Stimulated activated naive CD8-positive, alpha-beta T cell treated with anti-CD3 and anti-CD28 coated beads, Interleukin-15, Interleukin-2, amounts not matched to agents 100 U/mL and 50 U/mL, for 24 hours (primary cell): ENCODE measurements at places on chromosomes 5 and 9.

DNA sequence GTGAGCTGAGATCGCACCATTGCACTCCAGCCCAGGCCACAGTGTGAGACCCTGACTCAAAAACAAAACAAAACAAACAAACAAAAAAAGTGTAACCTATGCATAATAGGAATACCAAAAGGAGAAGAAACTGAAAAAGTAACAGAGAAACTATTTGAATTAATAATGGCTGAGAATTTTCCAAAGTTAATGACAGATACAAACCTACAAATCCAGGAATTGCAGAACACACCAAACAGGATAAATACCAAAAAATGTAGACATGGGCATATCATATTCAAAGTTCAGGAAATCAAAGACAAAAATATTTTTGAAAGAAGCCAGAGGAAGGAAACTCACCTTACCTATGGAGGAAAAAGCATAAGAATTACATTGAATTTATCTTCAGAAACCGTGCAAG lies 383.7 kb upstream of the POU5F2 start:
- DNase-seq = no peak

- no peak for DNase-seq
These were observed 139.7 kb downstream of the TSSK1B start for GRCh38 chr5:113295111-113295539.

- DNase-seq = no peak
These were observed 195.9 kb upstream of the TRIM32 start for GRCh38 chr9:116491219-116491618.

DNA sequence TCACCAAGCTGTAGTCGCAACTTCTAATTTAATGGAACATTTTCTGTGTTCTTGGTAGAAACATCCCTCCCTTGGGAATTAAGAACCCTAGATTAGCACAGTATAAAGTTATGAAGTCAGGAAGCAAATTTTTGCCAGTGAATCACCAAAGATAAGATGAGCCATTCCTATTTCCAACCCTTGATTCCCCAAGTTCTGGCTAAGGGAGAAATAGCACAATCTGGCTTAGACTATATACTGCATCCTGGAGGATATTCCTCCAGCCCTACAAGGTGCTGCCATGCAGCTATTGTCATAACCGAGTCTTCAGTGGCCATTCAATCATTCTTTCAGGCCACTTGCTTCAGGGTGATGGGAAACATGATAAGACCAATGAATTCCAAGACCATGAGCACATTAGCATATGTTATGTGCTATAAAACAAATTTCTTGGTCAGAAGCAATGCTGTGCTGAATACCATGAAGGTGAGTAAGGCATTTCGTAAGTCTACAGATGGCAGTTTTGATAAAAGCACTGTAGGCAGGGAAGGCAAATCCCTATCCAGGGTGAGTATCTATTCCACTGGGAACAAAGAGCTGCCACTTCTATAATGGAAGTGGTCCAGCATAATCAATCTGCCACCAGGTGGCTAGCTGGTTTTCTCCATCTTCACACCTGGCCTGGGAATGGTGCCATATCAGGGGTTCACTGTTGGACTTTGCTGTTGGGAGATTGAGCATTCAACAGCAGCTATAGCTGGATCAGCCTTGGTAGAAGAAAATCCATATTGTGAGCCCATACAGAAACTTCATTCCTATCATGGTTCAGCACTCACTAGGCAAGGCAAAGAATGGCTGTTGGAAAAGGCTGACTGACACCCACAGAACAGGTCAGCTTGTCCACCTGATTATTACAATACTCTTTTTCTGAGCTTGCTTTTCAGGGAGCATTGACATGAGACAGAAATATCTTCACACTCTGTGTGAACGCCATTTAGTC lies 19.6 kb upstream of the ARL15 start:
- DNase-seq = no peak

DNA sequence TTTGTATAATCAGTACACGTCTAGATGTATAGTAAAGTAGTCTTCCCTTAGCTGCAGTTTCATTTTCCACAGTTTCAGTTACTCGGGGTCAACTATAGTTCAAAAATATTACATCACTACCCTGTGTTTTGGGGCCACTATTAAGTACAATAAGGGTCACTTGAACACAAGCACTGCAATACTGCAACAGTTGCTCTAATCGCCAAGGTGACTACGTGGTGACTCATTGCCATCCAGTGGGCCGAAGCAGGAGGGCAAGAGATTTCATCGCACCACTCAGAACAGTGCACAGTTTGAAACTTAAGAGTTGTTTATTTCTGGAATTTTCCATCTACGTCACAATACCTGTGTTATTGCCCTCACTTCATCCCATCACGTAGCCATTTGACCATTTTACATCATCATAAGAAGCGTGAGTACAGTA lies at the start of gene ARL14EPL:
TSS of gene ARL14EPL (plus strand) at position 379 of the 424 bp plus-strand sequence. CDS start 18,994 bp downstream, outside the sequence.
- no peak for DNase-seq

GRCh38 chr5:61604076-61605025 lies 272.3 kb downstream of the ZSWIM6 start:
- DNase-seq = no peak

GRCh38 chr9:82988488-82988887 lies 74.5 kb downstream of the RASEF start:
- DNase-seq = no peak

- no peak for DNase-seq
These were observed 115.4 kb downstream of the KIF4B start for GRCh38 chr5:155128786-155129512.

DNA sequence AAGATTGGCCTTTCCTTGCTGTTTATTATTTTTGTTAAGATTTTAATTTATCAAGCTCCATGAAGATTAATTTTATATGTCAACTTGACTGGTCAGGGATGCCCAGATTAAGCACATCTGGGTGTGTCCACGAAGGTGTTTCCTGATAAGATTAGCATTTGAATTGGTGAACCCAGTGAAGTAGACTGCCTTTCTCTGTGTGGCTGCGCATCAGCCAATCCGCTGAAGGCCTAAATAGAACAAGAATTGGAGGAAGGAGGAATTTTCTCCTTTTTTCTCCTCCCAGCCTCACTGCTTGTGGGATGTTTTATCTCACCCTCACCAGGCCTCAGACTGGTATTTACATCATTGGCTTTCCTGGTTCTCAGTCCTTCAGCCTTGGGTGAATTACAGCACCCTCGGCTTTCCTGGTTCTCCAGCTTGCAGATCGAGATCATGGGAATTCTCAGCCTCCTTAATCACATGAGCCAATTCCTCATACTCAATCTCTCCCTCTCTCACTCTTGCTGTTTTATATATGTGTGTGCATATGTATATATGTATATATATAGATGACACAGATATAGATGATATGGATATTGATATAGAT lies 135.4 kb upstream of the SPEF2 start:
- DNase-seq = no peak

GRCh38 chr9:99030092-99030511 lies 74.8 kb upstream of the TGFBR1 start:
- no peak for DNase-seq

GRCh38 chr5:137146402-137146890 lies 352.7 kb downstream of the SPOCK1 start:
- no peak for DNase-seq

DNA sequence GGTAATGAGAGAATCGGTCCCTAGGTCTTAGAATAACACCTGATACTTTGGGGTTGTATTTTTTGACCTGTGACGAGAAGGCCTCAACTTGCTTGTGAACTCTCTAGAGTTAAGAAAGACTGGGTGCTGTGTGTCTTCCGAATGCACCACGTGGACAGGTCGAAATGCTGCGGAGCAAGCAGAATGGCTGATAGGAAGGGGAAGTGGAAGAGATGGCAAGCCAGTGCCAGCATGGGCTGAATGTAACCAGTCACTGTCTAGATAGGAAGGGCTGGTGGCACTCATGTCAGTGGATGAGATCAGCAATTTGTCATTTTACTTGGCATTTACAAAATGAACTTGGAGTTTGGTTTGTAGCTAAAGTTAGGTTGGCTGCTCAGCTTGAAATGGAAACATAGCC lies 5.6 kb downstream of the OTULINL start:
- DNase-seq = no peak

DNA sequence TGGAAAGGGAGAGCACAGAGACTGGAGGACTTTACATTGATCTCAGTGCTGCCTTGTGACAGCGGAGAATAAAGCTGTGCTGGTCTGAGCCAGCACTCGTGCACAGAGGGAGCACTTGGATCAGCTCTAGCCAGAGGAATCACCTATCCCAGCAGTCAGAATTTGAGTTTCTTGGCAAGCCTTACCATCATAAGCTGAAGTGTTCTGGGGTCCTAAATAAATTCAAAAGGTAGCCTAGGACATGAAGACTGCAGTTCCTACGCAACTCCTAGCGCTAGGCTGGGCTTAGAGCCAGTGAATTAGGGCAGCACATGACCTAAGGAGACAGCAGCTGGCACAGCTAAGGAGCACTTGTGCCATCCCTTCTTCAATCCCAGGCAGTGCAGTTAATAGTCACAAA lies 119.5 kb downstream of the HMHB1 start:
- DNase-seq = no peak

DNA sequence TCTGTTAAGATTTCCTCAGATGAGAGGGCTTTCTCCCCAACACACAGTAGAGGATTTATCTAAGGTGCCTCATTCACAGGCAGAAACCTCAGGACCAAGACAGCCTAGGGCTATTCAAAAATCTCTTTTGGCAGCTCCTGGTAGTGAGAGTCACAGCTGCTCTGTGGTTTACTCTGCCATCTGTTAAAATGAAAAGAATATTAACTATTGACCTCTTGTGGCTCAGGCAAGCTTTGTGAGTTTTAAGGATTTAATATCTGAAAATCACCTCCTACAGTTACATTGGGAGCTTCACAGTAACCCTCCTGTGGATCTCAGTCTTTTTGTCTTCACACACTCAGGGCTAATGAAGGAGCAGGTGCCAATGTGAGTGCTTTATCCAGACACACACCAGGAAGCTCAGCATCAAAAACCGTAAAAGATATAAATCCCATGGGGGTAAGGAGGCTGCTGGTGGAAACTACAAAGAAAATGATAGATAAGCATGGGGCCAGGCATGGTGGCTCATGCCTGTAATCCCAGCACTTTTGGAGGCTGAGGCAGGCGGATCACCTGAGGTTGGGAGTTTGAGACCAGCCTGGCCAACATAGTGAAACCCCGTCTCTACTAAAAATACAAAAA lies 29.7 kb downstream of the PPP1R2B start:
- no peak for DNase-seq
